ENCODE measurements at places on chromosomes 16 and 17.
A peak's percentile ranks its signal among the peaks of the same experiment; 100 is the strongest.

DNA sequence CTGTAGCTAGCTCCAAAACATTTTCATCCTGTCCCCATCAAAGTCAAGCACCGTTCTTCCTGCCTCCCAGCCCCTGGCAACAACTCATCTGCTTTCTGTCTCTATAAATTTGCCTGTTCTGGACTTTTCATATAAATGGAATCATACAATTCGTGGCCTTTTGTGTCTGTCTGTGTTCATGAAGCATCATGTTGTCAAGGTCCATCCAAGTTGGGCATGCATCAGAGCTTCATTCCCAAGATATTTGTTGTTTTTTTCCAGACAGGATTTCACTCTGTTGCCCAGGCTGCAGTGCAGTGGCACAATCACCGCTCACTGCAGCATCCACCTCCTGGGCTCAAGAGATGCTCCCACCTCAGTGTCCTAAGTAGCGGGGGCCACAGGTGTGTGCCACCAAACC is 5.9 kb downstream of the SLC5A10 start:
- DNase-seq, result no peak

GRCh38 chr17:41652461-41652970 is 28.1 kb upstream of the KRT17 start:
- no peak for DNase-seq

- DNase-seq, result no peak
Measured at GRCh38 chr17:49012769-49013255, 15.6 kb downstream of the IGF2BP1 start.

GRCh38 chr16:72850853-72851252 is 197.1 kb downstream of the ZFHX3 start:
- no peak for DNase-seq

DNA sequence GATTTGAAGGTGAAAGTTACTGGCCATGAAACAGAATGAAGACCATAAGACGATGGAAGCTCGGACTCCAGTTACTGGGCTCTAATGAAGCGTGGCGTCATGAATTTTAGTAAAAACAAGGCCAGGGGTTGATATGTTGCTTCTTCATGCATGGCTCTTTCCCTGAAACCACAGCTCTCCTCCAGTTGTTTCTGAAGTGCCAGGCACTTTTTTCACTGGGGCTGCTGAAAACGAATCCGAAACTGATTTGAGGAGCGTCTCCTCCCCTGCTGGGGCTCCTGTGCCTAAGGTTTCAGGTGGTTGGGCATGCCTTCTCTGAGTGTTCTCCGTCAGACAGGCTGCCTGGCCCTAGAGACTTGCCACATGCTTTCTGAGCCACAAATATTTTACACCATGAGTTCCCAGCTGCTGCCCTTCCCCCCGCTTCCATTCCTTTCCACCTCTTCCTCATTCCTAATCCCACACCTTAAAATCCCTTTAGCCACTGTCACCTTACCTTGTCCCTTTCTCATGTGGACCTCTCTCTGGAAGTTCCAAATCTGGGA is 3.7 kb upstream of the MYL4 start:
- no peak for DNase-seq

DNA sequence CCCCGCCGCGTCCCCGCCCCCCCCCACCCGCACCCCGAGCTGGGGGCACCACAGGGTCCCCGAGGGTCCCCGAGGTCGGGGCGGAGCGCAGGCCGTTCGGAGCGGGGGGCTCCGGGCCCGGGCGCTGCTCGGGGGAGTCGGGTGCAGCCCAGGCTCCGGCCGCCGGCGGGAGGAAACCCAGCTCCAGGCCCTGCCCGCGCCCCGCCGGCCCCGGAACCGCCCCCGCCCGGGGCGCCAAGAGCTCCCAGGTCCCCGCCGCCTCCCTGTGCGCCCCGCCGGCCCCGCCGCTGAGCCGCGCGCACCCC is 33.2 kb upstream of the RPH3AL start:
- no peak for DNase-seq

DNA sequence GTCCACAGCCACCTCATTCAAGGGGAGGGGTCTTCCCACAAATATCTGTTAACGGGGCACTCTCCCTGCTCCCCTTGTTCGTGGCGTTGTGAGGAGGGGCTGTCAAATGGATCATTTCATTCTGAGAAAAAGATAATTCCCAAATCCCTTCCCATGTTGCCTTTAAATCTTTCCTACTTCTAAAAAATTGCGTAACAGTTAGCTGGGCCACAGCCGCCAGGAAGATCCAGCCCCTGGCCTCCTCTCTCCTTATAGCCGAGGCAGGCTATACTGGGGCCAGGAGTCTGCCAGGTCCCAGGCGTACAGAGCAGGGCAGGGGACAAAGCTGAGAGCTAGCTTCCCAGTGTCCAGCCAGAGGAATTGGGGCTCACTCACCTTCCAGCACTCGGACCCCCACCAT is 430 bp downstream of the C16orf89 start:
- no peak for DNase-seq

- no peak for DNase-seq
Measured at GRCh38 chr16:7303660-7304200, 28.9 kb upstream of the RBFOX1 start.

DNA sequence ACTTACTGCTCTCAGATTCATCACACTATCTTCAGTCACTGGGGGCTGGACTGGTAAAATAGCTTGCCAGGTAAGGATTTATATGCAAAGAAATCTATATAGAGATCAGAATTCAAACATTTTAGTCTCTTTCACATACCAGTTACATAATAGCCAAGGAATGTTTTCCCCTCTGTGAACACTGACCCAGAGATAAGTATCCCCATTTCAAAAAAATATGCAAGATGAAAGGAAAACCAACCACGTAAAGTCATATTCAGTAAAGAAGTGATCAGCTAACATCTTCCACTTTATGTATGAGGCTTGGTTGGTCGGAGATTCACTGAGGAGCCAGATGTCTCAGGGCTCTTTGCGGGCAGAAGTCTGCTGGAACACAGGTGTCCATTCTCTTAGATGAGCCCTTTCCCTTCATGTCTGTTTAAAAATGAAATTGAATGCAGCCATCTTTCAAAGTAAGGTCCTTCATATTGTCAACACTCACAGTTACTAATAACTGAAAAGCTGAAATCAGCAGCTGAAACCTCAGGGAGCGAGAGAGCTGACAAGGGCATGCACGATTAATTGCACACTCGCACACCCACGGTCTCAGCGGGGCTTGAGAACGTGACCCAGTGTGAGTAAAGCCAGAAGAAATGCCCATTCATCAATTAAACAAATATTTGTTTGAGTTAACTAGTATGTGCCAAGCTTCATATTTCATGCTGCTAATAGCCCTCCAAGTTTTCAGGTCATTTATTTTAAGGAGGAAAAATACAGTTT is 161.2 kb downstream of the MRTFB start:
- no peak for DNase-seq

GRCh38 chr16:85765211-85765610 is 14.3 kb upstream of the C16orf74 start:
- DNase-seq, result no peak

GRCh38 chr16:86725401-86725800 is 147.1 kb downstream of the FOXL1 start:
- no peak for DNase-seq

GRCh38 chr16:57308041-57308440 is 23.6 kb upstream of the PLLP start:
- DNase-seq, result no peak

DNA sequence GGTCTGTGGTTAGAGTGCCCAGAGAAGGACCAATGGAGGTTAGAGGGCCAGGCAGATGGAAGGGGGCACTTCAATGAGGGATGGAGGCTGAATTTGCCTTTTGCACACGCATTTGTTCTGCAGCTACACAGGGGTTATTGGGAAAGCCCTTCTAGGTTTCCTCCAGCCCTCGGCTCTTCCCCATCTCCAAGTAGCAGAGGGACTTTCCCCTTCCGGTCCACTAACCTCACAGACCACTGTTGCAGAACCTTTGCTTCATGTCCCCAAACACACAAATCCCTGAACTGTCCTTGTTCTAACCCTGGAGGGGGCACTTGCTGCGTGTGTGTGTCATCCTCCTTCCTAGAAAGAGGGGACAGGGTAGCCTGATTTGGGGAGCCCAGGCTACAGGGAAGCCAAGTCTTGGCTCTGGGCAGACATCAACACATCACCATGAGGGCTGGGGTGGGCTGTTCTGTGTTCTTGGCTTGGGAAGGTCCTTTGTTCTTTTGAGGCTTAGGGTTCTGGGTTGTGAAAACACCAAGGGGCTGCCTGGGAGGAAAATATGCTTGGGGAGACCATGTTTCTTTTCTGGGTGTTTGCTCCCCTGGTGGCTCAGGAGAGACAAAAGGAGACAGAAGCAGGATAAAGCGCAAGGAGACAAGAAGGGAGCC is 7.3 kb upstream of the NR1D1 start:
- DNase-seq, result no peak

- no peak for DNase-seq
Measured at GRCh38 chr17:79147746-79148506, 73.3 kb downstream of the ENGASE start.

DNA sequence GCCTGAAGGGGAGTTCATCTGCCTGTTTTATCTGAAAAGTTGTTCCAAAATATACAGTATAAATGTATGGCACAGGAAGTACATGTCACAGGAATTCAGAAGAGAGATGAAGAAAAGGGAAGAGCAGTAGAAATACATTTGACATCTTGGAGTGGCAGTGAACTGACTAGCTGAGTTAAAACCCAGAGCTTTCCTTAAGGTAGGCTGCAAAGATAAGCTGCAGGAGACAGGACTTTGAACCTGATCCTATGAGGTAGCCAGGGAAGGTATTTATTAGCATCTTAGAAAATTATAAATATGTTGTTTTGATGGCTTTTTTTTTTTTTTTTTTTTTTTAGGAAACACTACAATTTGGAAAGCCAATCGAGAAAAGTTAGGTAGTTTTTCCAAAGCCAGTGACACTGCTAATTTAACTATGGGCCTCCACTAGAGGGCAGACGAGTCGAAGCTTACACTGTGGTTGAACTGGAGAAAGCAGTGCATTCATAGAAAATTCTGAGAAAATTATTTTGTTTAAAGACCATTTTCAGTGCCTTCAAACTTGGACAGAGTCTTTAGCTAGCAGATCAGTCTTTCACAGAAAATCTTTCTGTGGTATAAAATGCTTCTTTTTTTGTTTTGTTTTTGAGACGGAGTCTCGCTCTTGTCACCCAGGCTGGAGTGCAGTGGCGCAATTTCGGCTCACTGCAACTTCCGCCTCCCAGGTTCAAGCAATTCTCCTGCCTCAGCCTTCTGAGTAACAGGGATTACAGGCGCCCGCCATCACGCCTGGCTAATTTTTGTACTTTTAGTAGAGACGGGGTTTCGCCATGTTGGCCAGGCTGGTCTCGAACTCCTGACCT is 122.3 kb downstream of the SSH2 start:
- DNase-seq, result peak; percentile 77

- DNase-seq, result no peak
Measured at GRCh38 chr17:77107506-77108433, 33.0 kb upstream of the SEC14L1 start.

DNA sequence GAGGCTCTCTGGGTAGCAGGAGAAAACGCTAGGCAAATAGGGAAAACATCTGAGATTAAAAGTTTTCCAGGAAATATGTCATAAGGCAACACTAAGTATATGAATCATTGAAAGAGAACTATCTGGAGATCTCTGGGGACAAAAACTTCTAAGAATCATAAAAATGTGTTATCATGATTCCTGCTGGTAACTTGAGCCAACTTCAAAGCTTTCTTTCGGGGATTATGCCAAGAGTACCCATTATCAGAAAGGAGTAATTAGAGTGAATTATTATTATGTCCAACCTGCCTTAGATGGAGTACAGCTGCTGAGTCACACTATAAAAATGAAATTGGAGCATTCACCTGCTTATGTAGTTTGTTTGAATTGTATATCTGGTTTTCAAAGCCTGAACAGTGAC is 488.5 kb upstream of the SOX9 start:
- DNase-seq, result no peak

DNA sequence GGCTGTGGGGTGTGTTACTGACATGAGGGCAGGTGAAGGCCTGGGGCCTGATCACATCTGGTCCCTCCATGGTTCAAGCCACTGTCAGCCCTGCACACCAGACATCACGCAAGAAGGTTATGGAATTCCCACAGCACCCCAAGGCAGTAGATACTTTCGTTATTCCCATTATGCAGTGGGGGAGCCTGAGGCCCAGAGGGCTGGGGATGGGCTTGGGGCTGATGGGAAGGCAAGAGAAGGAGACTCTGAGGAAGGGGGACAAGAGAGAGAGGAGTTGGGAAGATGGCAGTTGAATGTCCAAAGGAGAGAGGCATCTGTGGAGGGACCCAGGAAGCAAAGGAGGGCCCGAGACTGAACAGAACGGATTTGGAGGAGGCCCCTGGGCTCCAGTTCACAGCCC is 34.7 kb downstream of the TRPV2 start:
- no peak for DNase-seq

DNA sequence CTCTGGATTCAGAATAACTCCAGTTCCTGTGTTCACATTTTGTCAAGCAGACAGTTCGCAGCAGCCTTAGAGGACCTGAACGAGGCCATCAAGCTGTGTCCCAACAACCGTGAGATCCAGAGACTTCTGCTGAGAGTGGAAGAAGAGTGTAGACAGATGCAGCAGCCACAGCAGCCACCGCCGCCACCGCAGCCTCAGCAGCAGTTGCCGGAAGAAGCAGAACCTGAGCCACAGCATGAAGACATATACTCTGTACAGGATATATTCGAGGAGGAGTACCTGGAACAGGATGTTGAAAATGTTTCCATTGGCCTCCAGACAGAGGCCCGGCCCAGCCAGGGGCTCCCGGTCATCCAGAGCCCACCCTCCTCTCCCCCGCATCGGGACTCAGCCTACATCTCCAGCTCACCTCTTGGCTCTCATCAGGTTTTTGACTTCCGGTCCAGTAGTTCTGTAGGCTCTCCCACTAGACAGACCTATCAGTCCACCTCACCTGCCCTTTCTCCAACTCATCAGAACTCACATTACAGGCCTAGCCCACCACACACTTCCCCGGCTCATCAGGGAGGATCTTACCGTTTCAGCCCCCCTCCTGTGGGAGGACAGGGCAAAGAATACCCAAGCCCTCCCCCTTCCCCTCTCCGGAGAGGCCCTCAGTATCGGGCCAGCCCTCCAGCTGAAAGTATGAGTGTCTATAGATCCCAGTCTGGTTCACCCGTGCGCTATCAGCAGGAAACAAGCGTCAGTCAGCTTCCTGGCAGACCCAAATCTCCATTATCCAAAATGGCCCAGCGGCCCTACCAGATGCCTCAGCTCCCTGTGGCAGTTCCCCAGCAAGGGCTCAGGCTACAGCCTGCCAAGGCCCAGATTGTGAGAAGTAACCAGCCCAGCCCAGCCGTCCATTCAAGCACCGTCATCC is 25.9 kb downstream of the CYB561 start:
- DNase-seq, result no peak

GRCh38 chr16:74982256-74982655 is 2.7 kb downstream of the WDR59 start:
- no peak for DNase-seq

GRCh38 chr17:18964018-18964351 is 12.0 kb downstream of the SLC5A10 start:
- no peak for DNase-seq

DNA sequence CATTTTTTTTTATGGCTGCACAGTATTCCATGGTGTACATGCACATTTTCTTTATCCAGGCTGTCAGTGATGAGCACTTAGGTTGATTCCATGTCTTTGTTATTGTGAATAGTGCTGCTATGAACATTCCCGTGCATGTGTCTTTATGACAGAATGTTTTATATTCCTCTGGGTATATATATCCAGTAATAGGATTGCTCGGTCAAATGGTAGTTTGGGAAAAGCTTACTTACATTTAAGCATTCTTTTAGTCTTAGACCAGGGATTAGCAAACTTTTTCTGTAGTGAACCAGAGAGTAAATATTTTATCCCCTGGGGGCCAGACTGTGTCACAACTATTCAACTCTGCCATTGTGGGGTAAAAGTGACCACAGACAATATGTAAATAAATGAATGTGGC is 40.2 kb downstream of the MED13 start:
- no peak for DNase-seq

- no peak for DNase-seq
Measured at GRCh38 chr16:84817613-84818012, 2.2 kb upstream of the CRISPLD2 start.

Data from neural crest cell (in vitro differentiated cells).